A549 treated with GW870086 at 1 μM for 4 hours (cell line): ENCODE measurements at places on chromosomes 7 and 10. TPM values are rescaled to one million over a fixed set of nuclear protein-coding genes. Genes with fewer than 3 reads are reported as not detected.

Gene FFAR4
- 0.11 to 0.30 TPM (median 0.16 TPM) in 5 replicates for total RNA-seq

Gene SLK
- total RNA-seq = 27.1 to 44.4 TPM (median 38.8 TPM) in 5 replicates

Gene CPED1
- not detected in 5 replicates for total RNA-seq

Gene AGBL3
- 0.55 to 1.5 TPM (median 0.60 TPM) in 5 replicates for total RNA-seq

Gene NUDT5
- total RNA-seq = 128 to 160 TPM (median 144 TPM) in 5 replicates

Gene LBX1
- not detected in 5 replicates for total RNA-seq

Gene COBL
- 3.3 to 5.4 TPM (median 5.0 TPM) in 5 replicates for total RNA-seq

Gene MRLN
- total RNA-seq = not detected in 5 replicates

Gene PDE6C
- total RNA-seq = not detected in 5 replicates

Gene ZWINT
- 82.0 to 91.1 TPM (median 86.8 TPM) in 5 replicates for total RNA-seq

Gene PTPRN2
- total RNA-seq = 0.48 to 1.1 TPM (median 0.84 TPM) in 5 replicates

Gene LUC7L2
- total RNA-seq = 32.7 to 39.7 TPM (median 37.6 TPM) in 5 replicates

Gene COL26A1
- total RNA-seq = 0.36 to 0.83 TPM (median 0.60 TPM) in 5 replicates

Gene MEOX2
- total RNA-seq = not detected in 5 replicates

Gene KCNMA1
- total RNA-seq = 42.8 to 95.1 TPM (median 69.4 TPM) in 5 replicates

Gene SHTN1
- 21.9 to 27.6 TPM (median 26.1 TPM) in 5 replicates for total RNA-seq

Gene PAOX
- total RNA-seq = 1.4 to 2.1 TPM (median 1.8 TPM) in 5 replicates

Gene SAMD8
- 7.4 to 14.9 TPM (median 13.8 TPM) in 5 replicates for total RNA-seq

Gene MMRN2
- 0.63 to 1.9 TPM (median 0.89 TPM) in 5 replicates for total RNA-seq

Gene LRGUK
- 0.23 to 0.60 TPM (median 0.34 TPM) in 5 replicates for total RNA-seq
